ENCODE measurements at places on chromosomes 12 and 14.
A peak's percentile ranks its signal among the peaks of the same experiment; 100 is the strongest.

- H3K4me1 ChIP-seq: no peaks in the 10 kb centered on the region
- H3K36me3 ChIP-seq: no peaks in the 10 kb centered on the region
- no peak for DNase-seq
- no peak overlapping the region for H3K27ac ChIP-seq
- H3K27me3 ChIP-seq: no peaks in the 10 kb centered on the region
These were observed 5.2 kb upstream of the ATG14 start for GRCh38 chr14:55416866-55417265.

GRCh38 chr14:101600891-101601605 is 39.8 kb downstream of the DIO3 start:
- no peak overlapping the region for H3K27ac ChIP-seq
- H3K4me1 ChIP-seq: no peaks in the 10 kb centered on the region
- no peak overlapping the region for H3K4me3 ChIP-seq

GRCh38 chr14:52692248-52692962 is 3.0 kb downstream of the ERO1A start:
- H3K4me1 ChIP-seq: no peaks in the 10 kb centered on the region
- DNase-seq: no peak
- no peak overlapping the region for H3K27ac ChIP-seq
- H3K4me3 ChIP-seq: no peak overlapping the region
- H3K27me3 ChIP-seq: no peaks in the 10 kb centered on the region

DNA sequence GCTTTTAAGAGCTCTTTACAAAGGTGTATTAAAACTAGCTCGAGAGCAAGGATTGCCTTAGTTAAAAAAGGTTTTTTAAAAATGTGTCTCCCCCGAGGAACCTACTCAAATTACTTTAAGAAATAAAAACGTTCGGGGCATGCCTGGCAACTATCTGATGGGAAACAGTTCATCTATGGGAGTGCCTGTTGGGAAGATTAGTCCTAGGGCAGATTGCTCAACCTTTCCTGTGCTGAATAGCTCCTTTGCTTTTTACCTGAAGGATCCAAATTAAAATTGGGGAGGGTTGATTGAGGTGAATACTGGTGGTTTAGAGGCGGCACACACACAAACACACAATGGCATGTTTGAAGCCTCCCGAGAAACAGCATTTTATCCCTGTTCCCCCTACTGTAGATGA is 541.4 kb upstream of the ATP2B1 start:
- H3K4me3 ChIP-seq: no peak overlapping the region
- no peak for DNase-seq
- no peaks in the 10 kb centered on the region for H3K4me1 ChIP-seq
- peak overlapping the region; percentile 17 for H3K27ac ChIP-seq
- no peaks in the 10 kb centered on the region for H3K27me3 ChIP-seq

DNA sequence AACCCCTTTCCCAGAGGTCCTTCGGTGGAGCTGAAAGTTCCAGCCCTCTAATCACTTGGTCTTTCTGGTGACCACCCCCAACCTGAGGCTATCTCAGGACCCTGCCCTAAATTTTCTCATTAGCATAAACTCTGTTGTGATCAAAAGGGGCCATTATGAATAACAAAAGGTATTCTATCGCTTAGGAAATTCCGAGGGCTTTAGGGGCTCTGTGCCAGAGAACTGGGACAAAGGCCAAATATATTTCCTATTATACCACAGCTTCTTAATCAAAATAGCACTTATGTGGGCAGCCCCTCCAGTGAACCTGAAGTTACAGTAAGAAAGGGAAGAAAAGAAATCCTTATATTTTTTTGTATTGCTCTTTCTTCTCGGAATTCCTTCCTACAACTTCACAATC is 125.3 kb upstream of the NPAS3 start:
- no peaks in the 10 kb centered on the region for H3K27me3 ChIP-seq
- no peak overlapping the region for H3K27ac ChIP-seq
- no peak overlapping the region for H3K4me3 ChIP-seq
- no peaks in the 10 kb centered on the region for H3K36me3 ChIP-seq
- no peak for DNase-seq

DNA sequence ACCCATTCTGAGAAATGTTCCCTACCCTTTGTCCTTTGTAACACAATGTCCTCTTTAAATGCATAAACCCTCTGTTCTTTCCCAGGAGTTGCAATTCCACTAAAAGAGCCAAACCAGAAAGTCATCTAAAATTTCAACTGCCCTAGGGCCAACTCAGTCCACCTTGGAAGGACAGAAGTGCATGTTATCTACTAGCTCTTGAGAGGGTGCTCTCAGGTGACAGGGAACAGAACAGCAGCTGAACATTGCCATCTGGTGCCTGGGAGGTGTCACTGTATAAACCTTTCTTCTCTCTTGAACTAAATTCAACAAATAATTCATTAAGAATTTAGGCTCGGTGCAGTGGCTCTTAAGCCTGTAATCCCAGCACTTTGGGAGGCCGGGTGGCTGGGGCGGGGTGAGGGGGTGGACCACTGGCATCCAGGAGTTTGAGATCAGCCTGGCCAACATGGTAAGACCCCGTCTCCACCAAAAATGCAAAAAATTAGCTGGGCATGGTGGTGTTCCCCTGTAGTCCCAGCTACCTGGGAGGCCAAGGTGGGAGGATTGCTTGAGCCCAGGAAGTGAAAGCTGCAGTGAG is 10.3 kb upstream of the FERMT2 start:
- no peaks in the 10 kb centered on the region for H3K4me1 ChIP-seq
- H3K27ac ChIP-seq: peak overlapping the region; percentile 60
- peak; percentile 67 for DNase-seq

DNA sequence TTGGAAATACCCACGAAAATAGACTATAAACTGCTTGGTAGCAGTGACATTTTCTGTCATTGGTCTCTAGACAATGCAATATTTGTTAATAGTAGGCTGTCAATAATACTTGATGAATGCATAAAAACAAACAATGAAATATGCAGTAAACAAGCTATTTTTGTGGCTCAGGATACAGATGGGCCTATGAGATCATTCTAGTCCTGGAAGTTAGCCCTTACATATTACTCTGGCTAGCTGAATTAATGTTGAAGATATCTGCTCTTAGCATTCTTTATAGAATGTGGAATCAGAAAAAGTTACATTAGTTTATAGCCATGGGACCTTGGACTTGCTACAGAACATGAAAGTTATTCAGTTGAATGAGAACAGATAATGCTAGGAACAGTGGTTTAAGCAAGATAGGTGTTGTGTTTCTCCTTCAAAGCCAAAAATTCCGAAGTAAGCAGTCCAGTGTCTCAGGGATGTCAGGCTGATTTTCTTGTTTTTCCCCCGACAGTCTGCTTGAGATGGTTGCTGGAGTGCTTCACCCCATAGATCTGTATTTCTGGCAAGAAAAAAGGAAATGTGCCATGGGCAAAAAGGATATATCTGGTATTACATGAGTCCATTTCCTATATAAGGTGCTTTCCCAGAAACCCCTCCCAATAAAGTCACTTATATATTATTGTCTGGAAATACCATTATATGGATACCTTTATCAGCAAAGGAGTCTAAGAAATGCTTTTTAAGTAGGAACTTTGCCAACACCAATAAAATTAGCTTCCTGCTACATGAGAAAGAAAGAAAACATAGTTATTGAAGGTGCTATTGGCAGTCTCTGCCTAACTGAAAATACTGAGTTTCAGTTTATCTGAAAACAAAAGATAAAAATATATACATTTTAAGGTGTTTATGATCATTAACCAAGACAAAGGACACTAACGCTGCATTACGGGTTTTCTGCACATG is 619.4 kb upstream of the ATP2B1 start:
- H3K4me3 ChIP-seq: no peak overlapping the region
- H3K4me1 ChIP-seq: no peaks in the 10 kb centered on the region
- no peak overlapping the region for H3K27ac ChIP-seq
- no peak for DNase-seq

GRCh38 chr12:70068743-70069142 is 174.5 kb upstream of the CNOT2 start:
- no peak overlapping the region for H3K4me3 ChIP-seq
- DNase-seq: no peak
- H3K27me3 ChIP-seq: no peaks in the 10 kb centered on the region
- no peak overlapping the region for H3K27ac ChIP-seq
- H3K36me3 ChIP-seq: no peaks in the 10 kb centered on the region

DNA sequence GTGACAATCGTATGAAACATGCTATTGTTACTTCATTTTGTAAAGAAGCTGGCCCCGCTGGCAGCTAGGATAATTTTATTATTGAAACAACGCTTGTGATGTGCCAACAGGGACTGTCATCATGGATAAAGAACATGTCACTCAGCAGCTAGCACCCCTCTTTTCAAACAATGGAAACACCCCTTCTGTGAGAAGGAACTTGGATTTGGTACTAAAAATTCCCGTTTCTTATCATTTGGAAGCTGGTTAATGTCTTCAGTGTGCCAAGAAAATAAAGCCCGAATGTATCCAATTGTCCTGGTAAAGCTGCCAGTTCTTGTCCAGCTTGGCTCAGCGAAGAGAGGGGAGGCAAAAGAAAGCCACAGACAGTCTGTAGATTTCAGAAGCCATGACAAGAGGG is 186.6 kb downstream of the PHLDA1 start:
- H3K4me3 ChIP-seq: no peak overlapping the region
- DNase-seq: no peak

DNA sequence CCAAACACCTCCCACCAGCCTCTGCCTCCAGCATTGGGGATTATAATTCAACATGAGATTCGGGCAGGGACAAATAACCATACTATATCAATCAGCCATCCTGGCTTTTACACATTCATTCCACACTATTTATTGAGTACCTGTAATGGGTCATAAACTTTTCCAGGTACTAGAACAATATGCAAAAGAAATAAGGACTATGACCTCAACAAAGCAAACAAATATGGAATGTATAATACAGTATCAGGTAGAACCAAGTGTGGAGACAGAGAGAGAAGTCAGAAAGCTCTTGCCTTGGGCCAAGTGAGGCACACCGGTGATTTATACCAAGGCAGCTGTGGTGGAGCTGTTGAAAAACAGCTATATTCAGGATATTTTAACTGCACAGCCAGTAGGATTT is 116.3 kb downstream of the TSPAN8 start:
- H3K4me1 ChIP-seq: no peaks in the 10 kb centered on the region
- no peak overlapping the region for H3K4me3 ChIP-seq
- H3K36me3 ChIP-seq: no peaks in the 10 kb centered on the region
- H3K27me3 ChIP-seq: no peaks in the 10 kb centered on the region

GRCh38 chr12:26642361-26642760 is 190.6 kb downstream of the ITPR2 start:
- H3K36me3 ChIP-seq: no peaks in the 10 kb centered on the region
- H3K4me3 ChIP-seq: no peak overlapping the region
- DNase-seq: no peak
- H3K4me1 ChIP-seq: no peaks in the 10 kb centered on the region
- H3K27ac ChIP-seq: no peak overlapping the region

DNA sequence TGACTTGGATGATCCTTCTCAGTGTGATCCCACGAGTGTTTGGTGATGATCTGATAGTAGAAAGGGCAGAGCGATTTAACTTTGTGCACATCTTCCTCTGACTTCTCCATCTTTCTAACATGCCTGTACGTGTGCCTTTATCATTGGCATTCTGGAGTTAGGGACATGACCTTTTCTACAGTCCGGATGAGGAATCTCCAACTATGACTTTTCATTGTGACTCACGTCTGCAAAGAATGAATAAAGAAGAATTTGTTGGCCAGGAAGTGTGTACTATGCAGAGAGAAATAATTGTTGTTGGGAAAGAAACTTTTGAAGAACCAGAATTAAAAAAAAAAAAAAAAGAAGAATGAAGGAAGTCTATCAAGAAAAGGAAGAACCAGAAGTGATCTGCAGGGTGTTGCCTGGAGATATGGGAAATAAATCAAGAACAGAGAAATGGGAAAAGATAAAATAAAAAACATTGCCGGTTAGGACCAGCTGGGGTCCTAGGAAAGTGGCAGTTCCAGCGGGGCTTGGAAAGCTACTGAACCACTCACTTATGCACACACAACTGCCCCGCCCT is 25.3 kb downstream of the PPFIBP1 start:
- H3K27ac ChIP-seq: peak overlapping the region; percentile 70
- no peaks in the 10 kb centered on the region for H3K36me3 ChIP-seq
- no peak overlapping the region for H3K4me3 ChIP-seq
- DNase-seq: no peak
- peaks cover 8% of the 10 kb centered on the region for H3K4me1 ChIP-seq
- H3K27me3 ChIP-seq: no peaks in the 10 kb centered on the region

GRCh38 chr12:108690191-108690518 is 41.2 kb downstream of the CORO1C start:
- H3K4me3 ChIP-seq: no peak overlapping the region
- peaks cover 36% of the 10 kb centered on the region for H3K4me1 ChIP-seq
- DNase-seq: no peak
- H3K27ac ChIP-seq: peak overlapping the region; percentile 99
- no peaks in the 10 kb centered on the region for H3K27me3 ChIP-seq

DNA sequence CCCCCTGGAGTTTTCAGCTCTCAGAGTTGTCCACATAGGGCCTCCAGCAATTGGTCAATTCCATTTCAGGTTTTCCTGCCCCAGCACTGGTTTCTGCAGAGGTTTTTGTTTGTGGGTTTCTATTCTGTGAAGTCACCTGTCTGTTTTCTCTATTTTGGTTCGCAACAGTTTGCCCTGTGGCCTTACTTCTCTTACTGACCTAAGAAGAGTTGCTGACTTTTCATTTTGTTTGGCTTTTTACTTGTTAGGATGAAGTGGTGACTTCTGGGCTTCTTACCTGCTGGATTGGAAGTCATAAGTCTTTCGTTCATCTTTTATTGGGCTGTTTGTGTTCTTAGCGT is 196.4 kb upstream of the PARP11 start:
- no peaks in the 10 kb centered on the region for H3K36me3 ChIP-seq
- H3K4me3 ChIP-seq: no peak overlapping the region
- H3K27ac ChIP-seq: no peak overlapping the region
- H3K4me1 ChIP-seq: no peaks in the 10 kb centered on the region
- H3K27me3 ChIP-seq: no peaks in the 10 kb centered on the region

GRCh38 chr14:87407344-87407743 is 585.6 kb downstream of the GALC start:
- no peak for DNase-seq
- peaks cover 6% of the 10 kb centered on the region for H3K4me1 ChIP-seq
- no peaks in the 10 kb centered on the region for H3K36me3 ChIP-seq
- no peak overlapping the region for H3K4me3 ChIP-seq

- H3K36me3 ChIP-seq: no peaks in the 10 kb centered on the region
- H3K27ac ChIP-seq: no peak overlapping the region
- no peak for DNase-seq
- H3K4me1 ChIP-seq: no peaks in the 10 kb centered on the region
- no peaks in the 10 kb centered on the region for H3K27me3 ChIP-seq
These were observed 48.8 kb upstream of the KRR1 start for GRCh38 chr12:75560167-75560566.

GRCh38 chr12:62098132-62098531 is 162.1 kb upstream of the USP15 start:
- H3K27me3 ChIP-seq: no peaks in the 10 kb centered on the region
- H3K27ac ChIP-seq: no peak overlapping the region
- no peaks in the 10 kb centered on the region for H3K4me1 ChIP-seq
- no peaks in the 10 kb centered on the region for H3K36me3 ChIP-seq
- H3K4me3 ChIP-seq: no peak overlapping the region
- no peak for DNase-seq
